ENCODE measurements at places on chromosomes 12 and 14. TPM values are rescaled to one million over a fixed set of nuclear protein-coding genes. Genes with fewer than 3 reads are reported as not detected.

- H3K4me3 ChIP-seq: no peak overlapping the region
- H3K4me1 ChIP-seq: no peaks in the 10 kb centered on the region
- no peak overlapping the region for H3K27ac ChIP-seq
These were observed 9.7 kb downstream of the MOK start for GRCh38 chr14:102295270-102295669.

SERPINA9 gene
- not detected for total RNA-seq

MAP3K9 gene
- total RNA-seq: 20.0 TPM

- H3K36me3 ChIP-seq: no peaks in the 10 kb centered on the region
- H3K27me3 ChIP-seq: no peaks in the 10 kb centered on the region
- no peak overlapping the region for H3K27ac ChIP-seq
- 0 out of 2 replicates have a peak, but pooled peaks cover 5% of the 10 kb centered on the region for H3K4me1 ChIP-seq
- no peak for DNase-seq
These were observed 216.1 kb downstream of the MSRB3 start for GRCh38 chr12:65494537-65494936.

GRCh38 chr12:4579305-4580102 is 17.5 kb downstream of the DYRK4 start:
- no peak for DNase-seq
- H3K27me3 ChIP-seq: no peaks in the 10 kb centered on the region
- H3K36me3 ChIP-seq: no peaks in the 10 kb centered on the region
- no peak overlapping the region for H3K4me3 ChIP-seq
- no peaks in the 10 kb centered on the region for H3K4me1 ChIP-seq

All from H9 (cell line).